ENCODE measurements at places on chromosomes 12 and 14.

DNA sequence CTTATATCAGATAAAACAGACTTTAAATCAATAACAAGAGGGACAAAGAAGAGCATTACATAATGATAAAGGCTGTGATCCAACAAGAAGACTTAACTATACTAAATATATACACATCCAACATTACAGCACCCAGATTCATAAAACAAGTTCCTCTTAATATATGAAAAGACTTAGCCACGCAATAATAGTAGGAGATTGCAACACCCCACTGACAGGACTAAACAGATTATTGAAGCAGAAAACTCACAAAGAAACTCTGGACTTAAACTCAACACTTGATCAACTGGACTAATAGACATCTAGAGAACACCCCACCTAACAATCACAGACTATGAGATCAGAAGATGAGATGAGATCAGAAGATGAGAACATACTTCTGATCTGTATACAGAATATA is 5.7 kb upstream of the CLEC14A start:
- no peak for DNase-seq

- DNase-seq, result peak; percentile 92
Measured at GRCh38 chr14:89137526-89138163, 279.4 kb downstream of the FOXN3 start.

DNA sequence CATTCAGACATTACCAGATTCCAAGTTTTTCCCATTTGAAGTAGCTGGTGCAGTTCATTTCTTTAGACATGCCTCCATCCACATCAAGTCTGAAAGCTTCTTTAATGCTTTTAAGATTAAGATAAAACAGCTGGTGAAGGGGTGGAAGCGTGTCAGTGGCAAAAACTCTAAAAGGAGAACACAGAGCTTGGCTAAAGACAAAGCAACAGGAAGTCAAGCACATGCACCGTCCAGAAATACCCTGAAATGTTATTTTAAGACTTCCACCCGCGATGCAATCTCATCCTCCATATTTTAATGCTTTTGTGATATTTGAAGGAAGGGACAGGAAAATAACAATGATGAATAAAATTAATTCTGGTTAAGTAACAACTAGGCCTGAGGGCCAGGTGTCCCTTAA is 31.8 kb downstream of the PPM1H start:
- DNase-seq, result no peak

- DNase-seq, result no peak
Measured at GRCh38 chr12:92261071-92261470, 115.4 kb upstream of the BTG1 start.

DNA sequence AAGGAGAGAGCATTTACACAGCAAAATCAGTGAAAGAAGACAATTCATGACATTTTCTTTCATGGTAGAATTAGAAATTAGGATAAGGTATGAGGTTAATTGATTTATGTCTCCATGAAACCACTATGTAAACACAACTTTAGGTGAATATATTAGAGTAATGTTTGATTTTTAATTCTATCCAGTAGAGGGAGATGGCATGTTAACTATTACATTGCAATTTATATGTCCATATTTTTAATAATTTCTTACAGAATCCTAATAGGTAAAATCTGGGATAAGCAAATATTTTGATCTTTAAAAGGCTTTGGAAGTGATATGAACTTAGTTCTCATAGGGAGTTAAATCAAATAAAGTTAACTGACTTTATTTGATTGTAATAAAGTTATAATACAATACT is 373.4 kb upstream of the PDE3A start:
- DNase-seq, result no peak

- no peak for DNase-seq
Measured at GRCh38 chr14:50421499-50421898, 24.8 kb upstream of the CDKL1 start.

- no peak for DNase-seq
Measured at GRCh38 chr14:70722418-70722817, 80.7 kb downstream of the TTC9 start.

- no peak for DNase-seq
Measured at GRCh38 chr14:63891148-63891975, 38.6 kb downstream of the SYNE2 start.

GRCh38 chr12:67578976-67579661 is 69.4 kb upstream of the DYRK2 start:
- DNase-seq, result no peak

DNA sequence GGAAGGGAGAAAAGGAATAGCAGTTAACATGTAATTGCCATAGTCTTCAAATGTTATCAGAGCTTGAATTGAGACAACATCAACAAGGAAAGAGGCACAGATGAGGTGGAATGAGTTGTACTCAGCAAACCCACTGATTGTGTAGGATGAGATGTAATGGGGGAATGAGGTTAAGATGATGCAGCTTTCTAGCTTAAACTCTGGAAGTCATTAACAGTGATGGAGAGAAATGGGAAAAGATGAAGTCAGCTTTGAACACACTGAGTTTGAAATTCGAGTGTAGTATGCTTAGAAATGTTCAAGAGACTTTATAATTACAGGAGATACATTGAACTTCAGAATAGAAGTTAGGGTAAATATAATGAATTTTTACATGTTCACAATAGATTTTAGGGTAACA is 106.9 kb downstream of the PRKD1 start:
- no peak for DNase-seq

- DNase-seq, result no peak
Measured at GRCh38 chr14:78359581-78359980, 189.4 kb downstream of the NRXN3 start.

GRCh38 chr12:90064852-90065801 is 356.5 kb upstream of the ATP2B1 start:
- no peak for DNase-seq

- DNase-seq, result no peak
Measured at GRCh38 chr12:122859303-122860039, 24.2 kb downstream of the HIP1R start.

DNA sequence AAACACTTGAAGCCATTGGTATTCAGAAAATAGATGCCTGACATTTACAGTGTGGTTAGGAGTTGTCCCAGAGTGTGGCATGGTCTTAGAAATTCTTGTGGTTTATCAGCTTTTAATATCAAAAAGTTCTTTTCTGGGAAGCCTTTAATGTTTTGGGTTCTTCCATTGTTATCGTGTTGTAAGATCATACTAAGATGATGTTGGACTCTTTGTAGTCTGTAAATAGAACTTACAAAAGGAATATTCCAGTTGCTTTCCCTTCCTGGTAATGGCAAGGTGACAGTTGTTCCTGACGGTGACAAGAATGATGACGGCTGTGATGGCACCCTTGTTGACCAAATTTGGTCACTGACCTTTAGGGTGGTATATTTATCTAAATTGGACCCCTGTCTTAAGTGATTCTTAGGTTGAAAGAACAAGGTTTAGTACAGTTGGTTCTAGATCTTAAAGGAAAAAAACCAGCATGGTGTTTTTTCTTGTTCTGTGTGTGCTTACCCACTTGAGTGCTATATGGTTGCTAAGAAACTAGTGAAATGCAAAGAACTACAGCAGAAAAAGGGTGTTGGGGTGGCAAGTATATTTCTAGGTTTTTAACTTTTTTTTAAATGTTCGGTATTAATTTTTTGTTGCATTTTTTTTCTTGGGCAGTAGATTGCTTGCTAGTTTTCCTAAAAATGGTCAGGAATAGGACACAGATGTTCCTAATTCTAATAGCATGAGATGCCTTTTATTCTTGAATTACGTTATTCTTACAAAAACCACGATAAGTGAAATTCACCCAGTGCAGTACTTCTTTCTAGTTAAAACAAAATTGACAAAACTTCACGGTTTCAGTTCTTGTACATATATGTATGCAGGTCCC is 2.1 kb downstream of the ATP2A2 start:
- DNase-seq, result no peak

- no peak for DNase-seq
Measured at GRCh38 chr12:74985293-74985985, 224.2 kb downstream of the KCNC2 start.

GRCh38 chr14:51165415-51165814 is 70.5 kb upstream of the TRIM9 start:
- DNase-seq, result no peak

DNA sequence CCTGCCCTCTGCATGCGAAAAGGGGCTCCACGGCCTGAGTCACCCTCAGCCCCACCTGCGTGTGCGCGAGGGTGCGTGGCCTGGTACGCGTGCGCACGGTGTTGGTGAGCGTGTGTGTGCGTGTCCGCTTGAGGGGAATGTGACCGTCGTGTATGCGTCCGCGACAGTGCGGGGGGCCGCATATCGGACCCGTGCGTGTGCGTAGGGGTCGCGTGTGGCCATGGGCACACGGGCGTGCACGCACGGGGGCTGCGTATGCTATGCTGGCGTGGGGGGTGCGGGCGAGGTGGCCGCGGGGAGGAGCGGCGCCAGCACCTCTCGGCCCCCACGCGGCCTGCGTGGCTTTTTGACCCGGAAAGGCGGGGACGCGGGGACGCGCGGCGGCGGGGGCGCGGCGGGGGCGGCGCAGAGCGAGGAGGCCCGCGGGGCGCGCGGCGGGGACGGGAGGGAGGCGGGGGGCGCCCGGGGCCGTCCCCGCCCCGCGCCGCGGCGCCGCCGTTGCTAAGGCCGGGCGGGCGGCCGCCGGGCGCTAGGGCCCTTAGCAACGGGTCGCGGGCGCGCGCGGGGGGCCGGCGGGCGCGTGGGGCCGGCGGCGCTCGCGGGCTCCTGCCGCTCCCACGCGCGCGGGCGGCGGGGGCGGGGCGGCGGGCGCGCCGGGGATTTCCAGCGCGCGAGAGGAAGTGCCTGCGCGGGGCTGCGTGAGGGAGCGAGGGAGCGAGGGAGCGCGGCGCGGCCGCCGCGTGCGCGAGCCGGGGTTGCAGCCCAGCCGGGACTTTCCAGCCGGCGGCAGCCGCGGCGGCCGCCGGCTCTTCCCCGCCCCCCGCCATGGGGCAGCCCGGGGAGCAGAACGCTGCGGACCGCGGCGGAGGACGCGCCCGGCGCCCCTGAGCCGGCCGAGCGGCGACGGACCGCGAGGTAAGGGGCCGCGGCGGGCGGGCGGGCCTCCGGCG is at the start of gene TRAF3:
Gene TRAF3, plus strand, starts transcription at position 689 of the 950 bp plus-strand sequence. CDS start 92,753 bp downstream, outside the sequence.
- no peak for DNase-seq

DNA sequence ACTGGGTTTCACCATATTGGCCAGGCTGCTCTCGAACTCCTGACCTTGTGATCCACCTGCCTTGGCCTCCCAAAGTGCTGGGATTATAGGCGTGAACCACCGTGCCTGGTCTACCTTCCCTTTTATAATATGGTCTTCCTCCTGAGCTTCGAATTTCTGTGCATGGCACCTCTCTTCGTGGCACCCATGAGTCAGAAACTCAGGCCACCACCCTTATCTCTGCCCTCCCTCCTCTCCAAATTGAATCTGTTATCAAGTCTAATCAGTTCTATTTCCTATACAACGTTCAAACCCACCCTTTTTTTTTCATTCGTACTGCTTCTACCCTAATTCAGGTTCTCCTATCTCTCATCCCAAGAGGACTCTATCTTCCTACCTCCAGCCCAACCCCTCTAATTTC is 5.0 kb upstream of the TINF2 start:
- no peak for DNase-seq

DNA sequence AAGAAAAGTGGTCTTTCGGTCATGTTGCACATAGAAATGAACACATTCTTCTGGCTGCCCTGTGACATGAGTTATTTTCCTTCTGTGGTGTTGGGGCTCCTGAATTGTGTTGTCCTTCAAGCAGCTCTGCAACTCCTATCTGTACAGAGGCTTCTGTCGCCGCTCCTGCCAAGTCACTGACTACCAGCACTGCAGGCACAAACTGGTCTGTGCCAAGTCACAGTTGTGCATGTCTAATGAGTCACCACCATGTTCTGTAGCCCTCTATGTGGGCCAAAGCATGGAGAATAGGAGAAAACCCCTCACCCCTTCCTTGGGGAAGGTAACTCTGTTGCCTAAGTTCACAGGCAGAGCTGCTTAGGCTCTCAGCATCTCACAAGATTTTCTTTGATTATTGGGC is 283.3 kb downstream of the RPL10L start:
- no peak for DNase-seq

DNA sequence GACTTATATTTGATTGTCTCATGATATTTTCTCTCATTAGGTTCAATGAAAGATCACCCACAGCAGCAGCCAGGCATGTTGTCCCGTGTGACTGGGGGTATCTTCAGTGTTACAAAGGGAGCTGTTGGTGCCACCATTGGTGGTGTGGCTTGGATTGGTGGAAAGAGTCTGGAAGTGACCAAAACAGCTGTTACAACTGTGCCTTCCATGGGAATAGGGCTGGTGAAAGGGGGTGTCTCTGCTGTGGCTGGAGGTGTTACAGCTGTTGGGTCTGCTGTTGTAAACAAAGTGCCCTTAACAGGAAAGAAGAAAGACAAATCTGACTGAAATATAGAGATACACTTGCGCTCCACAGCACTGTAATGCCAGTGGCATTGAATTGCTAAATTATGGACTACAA is 15.4 kb downstream of the TMEM263 start:
- no peak for DNase-seq

- no peak for DNase-seq
Measured at GRCh38 chr12:56695327-56696101, 7.4 kb upstream of the PTGES3 start.

- DNase-seq, result no peak
Measured at GRCh38 chr12:51186465-51187085, 13.6 kb upstream of the TFCP2 start.

DNA sequence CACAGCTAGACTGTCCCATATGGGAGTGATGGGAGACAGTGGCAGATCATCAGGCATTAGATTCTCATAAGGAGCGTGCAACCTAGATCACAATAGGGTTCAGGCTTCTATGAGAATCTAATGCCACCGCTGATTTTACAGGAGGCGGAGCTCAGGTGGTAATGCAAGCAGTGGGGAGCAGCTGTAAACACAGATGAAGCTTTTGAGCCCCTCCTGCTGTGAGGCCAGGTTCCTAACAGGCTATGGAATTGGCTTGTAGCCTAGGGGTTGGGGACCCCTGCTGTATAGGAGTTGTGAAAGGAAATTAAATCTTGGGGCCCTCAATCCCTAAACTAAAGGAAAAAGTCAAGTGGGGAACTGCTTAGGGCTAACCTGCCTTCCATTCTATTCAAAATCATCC is 29.6 kb downstream of the ADIPOR2 start:
- DNase-seq, result no peak

DNA sequence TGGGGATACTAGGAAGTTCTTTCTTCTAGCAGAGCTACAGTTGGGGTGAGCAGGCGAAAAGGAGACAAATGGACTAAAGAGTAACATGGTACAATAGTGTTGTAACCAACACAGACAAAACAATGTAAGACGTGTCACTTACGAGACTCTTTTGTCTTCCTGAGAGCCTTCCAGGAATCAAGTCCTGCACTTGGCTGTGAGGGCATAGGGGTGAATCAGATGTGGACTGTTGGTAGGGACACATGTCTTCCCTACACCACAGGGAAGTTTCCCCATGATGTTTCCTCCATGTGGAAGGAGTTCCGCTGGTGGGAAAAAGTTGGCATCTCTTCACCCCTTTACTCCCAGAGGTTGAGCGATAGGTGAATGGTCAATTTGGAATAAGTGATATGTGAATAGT is 364.7 kb downstream of the NUAK1 start:
- DNase-seq, result no peak

DNA sequence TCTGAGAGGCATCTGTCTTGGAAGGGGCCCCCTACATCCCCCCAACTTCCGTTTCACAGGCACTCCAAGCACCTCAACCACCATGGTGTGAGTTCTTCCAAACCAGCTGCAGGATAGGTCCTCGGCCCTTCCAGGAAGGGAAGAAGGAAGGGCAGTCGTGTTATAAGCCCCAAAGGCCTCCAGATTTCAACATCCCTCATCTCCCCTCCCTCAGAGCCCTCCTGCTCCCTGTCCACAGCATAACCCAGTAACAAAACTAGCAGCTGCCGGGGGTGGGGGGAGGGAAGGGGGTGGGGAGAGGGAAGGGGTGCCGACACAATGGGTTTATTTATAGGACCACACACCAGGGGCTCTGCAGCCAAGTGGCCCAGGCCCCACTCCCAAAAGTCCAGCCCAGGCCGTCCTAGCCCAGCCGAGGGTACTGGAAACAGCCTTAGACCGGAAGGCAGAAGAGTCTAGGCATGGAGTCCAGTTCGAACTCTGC is 18.3 kb downstream of the NCKAP5L start:
- DNase-seq, result no peak
